PC-9 (cell line): ENCODE measurements at places on chromosomes 11 and 22.

DNA sequence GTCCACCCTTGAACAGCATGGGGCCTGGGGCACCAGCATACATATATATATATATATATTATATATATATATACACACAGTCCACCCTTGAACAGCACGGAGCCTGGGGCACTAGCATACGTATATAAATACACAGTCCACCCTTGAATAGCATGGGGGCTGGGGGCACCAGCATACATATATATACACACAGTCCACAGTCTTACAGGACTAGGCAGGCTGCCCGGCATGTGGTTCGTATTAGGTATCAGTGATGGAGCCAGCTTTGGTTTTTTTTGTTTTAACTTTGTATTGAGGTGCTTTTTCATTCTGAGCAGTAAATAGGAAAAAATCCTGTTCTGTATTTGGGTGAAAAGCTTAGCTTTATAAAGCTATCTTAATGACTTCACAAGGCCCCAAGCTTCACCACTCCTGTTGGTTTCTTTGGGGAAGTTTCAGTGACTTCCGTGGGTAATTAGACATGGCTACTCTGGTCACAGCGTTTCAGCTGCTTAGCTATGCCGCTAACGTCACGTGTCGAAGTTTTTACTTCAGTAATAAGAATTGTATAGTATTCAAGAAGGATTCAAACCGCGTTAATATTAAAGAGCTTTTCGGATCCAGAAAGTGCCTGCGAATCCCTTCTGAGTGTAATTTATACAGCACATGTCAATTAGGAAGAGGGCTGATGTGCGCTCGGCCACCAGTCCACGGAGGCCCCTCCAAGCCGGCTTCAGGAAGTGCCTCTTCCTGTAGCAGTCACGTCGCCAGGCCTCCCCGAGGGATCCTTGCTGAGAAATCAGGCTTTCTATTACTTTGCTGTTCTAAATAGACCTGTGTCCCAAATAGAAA is 179.7 kb downstream of the TBC1D22A start:
- no peak for DNase-seq

- DNase-seq = no peak
Observed at GRCh38 chr11:102322560-102322959, 5.3 kb downstream of the BIRC3 start.

DNA sequence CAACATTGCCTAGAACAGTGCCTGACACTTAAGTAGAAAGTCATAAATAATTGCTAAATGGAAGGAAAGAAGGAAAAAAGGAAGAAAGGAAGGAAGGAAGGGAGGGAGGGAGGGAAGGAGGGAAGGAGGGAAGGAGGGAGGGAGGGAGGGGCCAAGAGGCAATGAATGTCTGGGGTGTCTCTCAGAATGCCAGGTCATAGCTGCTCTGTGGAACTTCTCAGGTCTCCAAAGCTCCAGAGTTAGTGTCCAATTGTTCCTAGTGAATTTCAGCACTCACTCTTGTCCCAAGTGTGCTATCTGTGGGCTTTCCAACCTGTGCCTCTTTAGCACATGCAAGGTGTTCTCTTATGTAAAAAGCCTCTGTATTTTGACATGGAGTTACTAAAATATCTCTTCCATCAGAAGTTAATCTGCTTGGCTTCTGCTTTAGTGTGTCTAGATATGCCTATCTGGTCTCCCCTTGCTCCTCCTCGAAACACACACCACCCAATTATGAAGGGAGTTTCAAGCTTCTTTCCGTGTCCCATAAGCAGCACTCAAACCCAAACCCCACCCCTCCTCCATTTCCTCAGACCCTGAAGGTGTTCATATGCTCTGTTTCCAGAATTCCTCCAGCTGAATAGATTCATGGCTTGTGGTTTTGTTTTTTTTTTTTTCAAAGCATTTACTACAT is 56.5 kb downstream of the FAM76B start:
- DNase-seq = no peak

- DNase-seq = no peak
Observed at GRCh38 chr11:28965819-28966218, 857.6 kb downstream of the METTL15 start.

GRCh38 chr11:118079491-118079890 is 2.6 kb downstream of the TMPRSS4 start:
- no peak for DNase-seq

- no peak for DNase-seq
Observed at GRCh38 chr11:96696731-96697130, 306.9 kb downstream of the JRKL start.

- DNase-seq = no peak
Observed at GRCh38 chr22:47010211-47010610, 247.8 kb downstream of the TBC1D22A start.
